ENCODE measurements at places on chromosomes 11 and 22.
A peak's percentile ranks its signal among the peaks of the same experiment; 100 is the strongest.

DNA sequence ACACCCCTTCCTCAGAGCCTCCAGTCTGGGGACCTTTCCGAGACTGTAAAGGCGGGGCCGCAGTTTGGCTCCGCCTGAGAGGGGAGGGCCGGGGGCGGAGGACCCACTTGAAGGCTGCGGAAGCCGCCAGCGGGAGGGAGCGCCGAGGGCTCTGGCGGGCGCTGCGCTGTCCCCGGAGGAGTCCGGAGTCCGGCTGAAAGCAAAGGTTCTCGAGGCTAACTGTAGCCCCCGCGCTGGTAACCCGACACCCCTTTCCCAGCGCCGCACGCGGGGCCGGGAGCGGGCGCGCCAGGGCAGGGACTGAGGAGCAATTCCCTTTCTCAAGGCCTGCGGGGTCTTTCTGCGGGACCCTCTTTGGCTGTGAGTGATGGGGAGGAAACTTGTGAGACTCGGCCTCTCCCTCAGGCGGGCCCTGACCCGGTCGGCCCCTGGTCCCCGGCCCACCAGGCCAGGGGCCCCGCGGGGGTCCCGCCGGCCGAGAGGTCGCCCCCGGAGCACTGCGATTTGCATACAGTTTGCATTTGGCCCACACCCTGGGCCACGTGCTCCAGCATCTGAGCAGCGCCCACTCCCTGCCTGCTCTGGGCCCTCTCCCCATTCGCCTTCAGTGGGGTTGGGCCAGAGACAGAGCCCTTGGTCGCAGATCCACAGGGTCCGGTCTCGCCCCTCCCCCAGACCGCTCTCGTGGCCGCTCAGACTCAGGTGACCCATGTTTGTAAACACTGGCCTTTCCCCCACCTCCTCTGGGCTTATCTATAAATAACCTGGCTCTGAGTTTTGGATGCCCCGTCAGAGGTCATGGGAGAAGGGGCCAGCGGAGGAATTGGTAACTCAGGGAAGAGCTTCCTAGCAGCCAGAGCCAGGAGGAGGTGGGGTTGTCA is 519 bp upstream of the ART5 start:
- peak; percentile 83 for DNase-seq

- no peak for DNase-seq
Measured at GRCh38 chr11:34379079-34379478, 21.3 kb upstream of the ABTB2 start.

GRCh38 chr22:24088816-24089215 is 77.7 kb downstream of the CABIN1 start:
- DNase-seq = no peak

GRCh38 chr11:25159341-25159740 is 662.5 kb downstream of the LUZP2 start:
- no peak for DNase-seq

DNA sequence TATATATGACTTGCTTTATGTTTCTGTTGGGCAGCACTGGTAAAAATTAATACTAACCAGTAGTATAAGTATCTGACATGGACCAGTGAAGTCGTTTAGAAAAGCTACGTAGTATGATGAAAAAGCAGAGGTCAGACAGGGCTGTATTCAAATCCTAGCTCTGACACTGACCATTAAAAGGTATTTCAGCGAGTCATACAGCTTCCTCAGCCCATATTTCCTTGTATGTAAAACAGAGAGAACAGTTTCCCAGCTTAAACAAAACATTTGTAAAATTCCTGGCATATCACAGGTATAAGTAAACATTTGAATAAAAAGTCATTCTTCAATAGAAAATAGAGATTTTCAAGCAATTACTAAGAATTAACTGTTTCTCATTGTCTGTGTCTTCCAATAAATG is 4.2 kb downstream of the NOX4 start:
- DNase-seq = no peak

DNA sequence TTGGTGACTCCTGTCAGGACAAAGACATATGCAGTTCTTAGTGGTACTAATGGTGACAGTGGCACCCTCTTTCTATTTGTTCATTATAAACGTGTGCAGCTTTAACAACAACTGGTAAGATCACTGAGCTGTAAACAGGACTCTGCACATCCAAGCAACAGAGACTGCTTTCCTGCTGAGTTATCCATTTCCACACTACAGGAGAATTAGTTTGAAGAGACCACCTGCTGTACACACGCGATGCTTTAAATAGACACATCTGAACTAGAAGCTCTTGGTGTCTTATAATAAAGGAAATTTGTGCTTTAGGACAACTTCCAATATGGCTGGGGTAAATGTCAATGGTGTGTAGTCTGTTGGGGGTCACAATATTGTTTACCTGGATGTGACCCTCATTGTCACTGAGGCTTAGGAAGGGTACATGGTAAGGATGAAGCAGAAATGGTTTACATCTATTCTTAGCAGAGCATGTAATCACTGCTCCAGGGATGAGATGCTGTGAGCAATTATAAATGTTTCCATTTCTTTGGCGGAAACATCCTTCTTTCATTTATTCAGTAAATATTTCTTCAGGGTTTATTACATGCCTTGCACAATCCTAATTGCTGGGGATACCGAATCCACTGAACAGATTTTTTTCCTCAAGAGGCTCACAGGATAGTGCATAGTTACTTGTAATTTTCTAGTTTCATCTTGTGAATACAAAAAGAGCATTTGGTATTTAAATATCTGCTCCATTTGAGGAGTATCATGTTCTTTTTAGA is 354.0 kb upstream of the CCDC90B start:
- DNase-seq = no peak

GRCh38 chr11:86636275-86636674 is 36.1 kb downstream of the ME3 start:
- no peak for DNase-seq

DNA sequence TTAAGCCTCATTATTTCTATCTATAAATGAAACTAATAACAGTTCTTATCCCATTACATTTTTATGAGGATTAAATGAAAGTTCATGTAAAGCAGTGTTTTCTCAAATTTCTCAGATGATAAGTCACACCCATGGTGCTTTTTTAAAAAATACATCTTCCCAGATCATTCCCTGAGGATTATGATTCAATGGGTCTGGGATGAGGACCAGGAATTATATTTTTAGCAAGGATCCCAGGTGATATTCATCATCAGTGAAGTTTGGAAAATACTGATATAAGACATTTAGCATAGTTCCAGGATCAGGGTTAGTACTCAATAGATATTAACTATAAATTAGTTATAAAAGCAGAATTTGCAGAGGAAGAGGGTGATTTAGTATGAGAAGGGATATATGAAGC is 89.1 kb downstream of the BBOX1 start:
- DNase-seq = no peak

- DNase-seq = no peak
Measured at GRCh38 chr11:2539371-2540222, 94.8 kb downstream of the KCNQ1 start.

DNA sequence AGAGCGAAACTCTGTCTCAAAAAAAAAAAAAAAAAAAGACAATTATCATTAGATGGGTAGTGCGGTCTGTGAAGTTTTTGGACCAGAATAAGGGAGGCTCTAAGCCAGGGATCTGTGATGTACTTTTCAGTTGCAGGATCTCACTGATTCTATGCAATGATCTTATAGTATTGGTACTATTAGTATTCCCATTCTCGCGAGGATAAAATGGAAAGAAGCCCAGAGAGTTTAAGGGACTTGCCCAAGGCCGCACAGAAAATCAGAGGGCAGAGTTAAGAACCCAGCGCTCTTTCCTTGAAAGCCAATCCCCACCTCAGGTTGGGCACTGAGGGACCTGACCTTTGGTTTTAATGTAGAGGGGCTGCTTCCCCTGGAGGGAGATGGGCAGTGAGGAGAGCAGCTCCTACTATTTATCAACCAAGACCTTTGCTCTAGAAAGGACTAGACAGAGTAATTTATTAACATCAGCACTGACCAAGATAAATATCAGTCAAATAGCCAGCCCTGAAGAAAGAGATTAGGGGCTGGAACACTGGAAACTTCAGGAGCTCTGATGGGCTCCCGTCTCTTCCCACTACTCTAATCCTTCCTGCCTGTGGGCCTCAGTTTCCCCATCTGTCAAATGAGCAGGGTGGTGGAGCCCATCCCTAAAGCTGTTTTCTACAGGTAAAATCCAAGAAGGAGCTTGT is 6.0 kb downstream of the NIPSNAP1 start:
- no peak for DNase-seq

Data from activated CD4-positive, alpha-beta T cell treated with anti-CD3 and anti-CD28 coated beads, Interleukin-2, amount 50 U/mL, for 48 hours (primary cell).